ENCODE measurements at places on chromosomes 5 and 9. TPM values are rescaled to one million over a fixed set of nuclear protein-coding genes. Genes with fewer than 3 reads are reported as not detected.

- no peak for DNase-seq
These were observed 49.2 kb upstream of the SPDL1 start for GRCh38 chr5:169534311-169534880.

DNA sequence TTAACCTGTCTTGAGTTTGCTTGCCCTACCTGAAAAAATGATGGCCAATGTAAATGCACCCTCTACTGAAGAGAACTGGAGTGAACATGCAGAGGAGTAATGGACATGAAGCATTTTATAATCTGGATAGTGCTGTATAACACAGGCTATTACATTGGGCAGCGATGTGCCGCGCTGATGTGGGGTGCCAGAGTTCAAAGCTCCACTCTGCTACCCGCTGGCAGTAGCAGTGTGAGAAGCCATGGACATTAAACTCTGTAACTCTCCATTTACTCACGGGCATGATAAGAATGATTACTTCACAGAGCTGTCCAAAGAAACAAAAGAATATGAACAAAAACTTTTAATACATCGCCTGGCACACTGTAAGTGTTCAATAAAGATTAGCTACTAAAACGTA, 7.5 kb upstream of the CDH6 start:
- no peak for DNase-seq

DNA sequence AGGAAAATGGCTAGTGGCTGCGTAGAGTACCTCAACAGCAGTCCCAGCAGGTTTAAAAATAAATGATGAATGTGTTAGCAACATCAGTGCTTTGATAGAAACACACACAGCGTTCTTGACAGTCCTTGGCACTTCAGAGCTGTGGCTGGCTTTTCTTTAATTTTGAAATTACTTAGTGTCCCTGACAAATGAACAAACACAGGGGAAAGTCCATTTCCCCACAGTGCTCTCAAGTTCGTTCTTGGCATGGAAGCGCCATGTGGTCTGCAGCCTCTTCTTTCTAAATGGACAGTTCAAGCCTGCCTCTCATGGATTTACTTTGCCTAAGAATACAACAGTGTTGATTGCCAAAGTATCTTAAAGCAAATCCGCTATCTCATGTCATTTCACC, 102.2 kb downstream of the ADAMTS12 start:
- no peak for DNase-seq

DNA sequence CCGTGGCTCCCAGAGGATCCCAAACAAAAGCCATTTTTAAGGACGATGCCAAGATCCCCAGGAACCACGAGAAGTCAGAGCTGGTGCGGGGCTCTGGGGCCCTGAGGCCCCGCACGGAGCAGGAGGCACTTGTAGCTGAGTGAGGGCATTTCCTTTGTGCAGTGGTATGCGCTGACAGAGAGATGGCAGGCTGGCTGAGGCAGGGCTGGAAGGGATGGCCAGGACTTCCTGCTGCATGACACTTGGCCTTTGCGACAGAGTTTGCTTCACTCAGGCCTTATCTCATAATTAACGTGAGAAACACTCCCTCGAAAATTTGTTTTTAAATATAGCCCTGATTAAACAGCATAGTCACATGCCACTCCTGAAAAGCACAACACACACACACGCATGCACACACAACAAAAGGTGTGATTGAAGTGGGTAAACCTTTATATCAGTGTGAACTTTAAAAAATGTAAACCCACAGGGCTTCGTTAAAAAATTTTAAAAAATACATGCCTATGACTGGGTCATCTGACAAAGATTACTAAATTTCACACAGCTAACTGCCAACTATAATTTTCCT, 536.6 kb downstream of the PDE4D start:
- peak; percentile 80 for DNase-seq

- no peak for DNase-seq
These were observed 31.7 kb upstream of the GNA14 start for GRCh38 chr9:77679661-77680368.

- DNase-seq, result no peak
These were observed 146.5 kb downstream of the AOPEP start for GRCh38 chr9:94872891-94873511.

- no peak for DNase-seq
These were observed 51.2 kb downstream of the SIL1 start for GRCh38 chr5:139146809-139147482.

DNA sequence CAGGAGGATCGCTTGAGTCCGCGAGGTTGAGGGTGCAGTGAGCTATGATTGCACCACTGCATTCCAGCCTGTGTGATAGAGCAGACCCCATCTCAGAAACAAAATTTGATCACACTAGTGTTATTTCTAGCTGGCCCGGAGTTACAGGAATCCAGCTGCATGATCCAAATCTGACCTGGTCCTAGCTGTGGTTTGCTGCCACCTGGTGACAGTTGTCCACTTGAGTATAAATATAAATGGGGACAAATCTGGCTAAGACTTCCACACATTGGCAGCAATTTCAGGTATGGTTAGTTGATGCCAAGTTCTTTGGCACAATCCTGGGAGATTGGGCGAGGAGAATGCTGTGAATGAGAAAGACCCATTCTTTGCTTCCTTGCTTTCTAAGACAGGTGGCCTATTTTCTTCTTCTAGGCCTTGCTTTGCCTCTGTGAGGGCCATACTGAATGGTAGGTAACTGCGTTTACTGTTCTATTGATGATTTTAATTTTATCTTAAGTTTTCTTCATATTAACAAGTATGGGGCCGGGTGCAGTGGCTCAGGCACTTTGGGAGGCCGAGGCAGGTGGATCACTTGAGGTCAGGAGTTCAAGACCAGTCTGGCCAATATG, 35.4 kb downstream of the UBE2R2 start:
- no peak for DNase-seq

TPPP gene
- not detected for total RNA-seq

DNA sequence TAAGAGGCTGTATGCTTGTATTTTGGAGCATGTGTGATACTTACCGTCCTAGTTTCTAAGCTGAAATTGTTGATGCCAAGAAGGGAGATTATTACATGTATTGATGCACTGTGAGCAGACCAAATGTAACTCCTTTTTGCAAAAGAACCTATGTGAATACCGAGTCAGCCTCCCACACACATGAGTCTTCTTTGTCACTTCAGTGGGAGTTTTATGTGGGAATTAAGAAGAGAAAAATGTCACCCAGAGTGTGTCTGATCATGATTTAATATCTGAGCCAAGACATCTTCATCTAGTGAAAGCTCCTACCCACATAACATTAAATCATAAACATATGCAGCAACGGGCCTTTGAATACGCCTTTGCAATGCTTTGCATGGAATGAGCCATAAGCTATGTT, 380.3 kb upstream of the ACTBL2 start:
- no peak for DNase-seq

NR4A3 gene
- total RNA-seq, result 1.3 TPM

DNA sequence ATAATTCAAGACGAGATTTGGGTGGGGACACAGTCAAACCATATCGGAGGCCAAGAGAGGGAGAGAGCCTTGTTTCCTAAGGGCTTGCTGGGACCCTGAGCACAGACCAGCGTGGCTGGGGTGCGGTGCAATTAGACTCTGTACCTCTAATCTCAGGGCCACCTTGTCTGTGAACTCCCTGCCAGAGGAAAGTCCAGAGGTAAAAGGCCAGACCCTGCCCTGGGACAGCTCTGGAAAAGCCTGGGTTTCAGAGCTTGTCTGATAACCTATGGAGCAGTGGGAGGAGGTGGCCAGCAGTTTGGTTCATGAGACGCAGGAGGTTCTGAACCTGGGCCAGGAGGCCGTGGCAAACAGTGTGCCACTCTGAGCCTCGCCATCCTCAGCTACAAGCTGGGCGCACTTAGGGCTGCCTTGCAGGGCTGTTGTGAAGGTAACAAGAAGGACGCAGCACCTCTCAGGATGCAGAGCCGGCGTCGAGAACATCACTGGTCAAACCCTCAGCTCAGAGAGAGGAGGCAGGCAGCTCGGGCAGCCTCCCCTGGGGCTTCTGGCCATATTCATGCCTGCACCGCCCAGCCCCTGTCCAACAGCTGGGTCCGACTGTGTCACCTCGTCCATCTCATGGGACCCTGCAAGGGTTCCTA, 4.8 kb upstream of the DOLPP1 start:
- DNase-seq, result no peak

GRCh38 chr5:80834710-80835109, 125.5 kb upstream of the RASGRF2 start:
- DNase-seq, result no peak

CER1 gene
- total RNA-seq, result not detected

CLTB gene
- 64.0 TPM for total RNA-seq

DNA sequence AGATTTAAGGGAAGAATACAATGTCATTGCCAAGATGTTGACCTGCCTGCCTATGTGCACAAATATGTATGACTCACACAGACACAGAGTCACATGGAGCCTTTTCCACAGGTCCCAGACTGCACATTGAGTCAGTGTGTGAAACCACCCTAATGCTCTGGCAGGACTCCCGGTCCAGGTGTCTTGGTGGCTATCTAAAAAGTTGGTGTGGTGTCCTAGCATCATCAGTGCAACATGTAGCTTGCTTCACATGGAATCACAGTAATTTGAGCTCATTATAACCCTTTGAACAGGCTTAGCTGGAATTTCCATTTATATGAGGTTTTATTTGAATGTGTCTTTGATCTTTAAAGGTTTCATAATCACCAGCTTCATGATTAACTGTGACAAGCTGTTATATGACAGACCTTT, 10.7 kb downstream of the IFNA5 start:
- DNase-seq, result no peak

IRX4 gene
- not detected for total RNA-seq

KCNN2 gene
- not detected for total RNA-seq

- DNase-seq, result no peak
These were observed 18.2 kb downstream of the RIOK2 start for GRCh38 chr5:97164846-97165245.

C9orf153 gene
- total RNA-seq, result 0.43 TPM

HCN1 gene
- total RNA-seq, result not detected

SLC44A1 gene
- total RNA-seq, result 8.4 TPM

- DNase-seq, result no peak
These were observed 41.4 kb upstream of the DAB2IP start for GRCh38 chr9:121609822-121610637.

DNA sequence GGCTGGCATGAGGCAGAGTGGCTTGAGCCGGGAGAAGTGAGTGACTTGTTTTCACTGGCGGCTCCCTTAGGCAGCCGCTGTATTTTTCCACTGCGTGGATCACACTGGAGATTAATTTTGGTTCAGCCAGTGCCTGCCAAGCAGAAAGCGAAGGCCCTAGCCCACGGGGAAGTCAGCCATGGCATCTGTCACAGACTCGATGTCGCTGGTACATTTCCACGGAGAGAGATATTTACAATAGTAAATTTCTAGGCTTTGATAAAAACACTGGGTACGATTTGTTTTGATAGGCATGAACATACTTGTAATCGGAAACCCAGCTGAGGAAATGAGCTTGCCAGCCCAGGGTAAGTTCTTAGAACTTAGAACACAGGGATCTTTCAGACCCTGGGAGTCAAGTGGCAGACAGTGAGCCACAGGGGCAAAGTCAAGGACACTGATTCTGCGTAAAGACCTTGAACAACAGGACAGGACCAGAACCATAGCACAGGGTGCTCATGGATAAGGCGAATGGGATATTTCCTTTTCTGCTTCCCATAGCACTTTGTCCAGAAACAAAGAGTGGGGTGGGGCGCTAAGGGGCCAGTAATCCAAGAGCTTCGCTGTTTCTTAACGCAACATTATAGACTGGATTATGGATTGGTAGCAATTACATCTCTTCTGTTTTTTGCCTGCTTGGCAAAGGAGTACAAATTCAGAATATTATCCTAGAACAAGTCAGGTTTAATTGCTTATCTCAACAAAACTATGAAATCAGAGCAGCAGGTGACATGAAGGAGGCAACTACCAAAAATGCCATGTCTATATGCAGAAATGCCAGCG, 4.5 kb downstream of the DUSP1 start:
- DNase-seq, result no peak

F2RL2 gene
- not detected for total RNA-seq

FOXD4L4 gene
- total RNA-seq, result not detected

CFAP157 gene
- not detected for total RNA-seq

GRCh38 chr5:88952996-88953643, 70.1 kb upstream of the MEF2C start:
- no peak for DNase-seq

DNA sequence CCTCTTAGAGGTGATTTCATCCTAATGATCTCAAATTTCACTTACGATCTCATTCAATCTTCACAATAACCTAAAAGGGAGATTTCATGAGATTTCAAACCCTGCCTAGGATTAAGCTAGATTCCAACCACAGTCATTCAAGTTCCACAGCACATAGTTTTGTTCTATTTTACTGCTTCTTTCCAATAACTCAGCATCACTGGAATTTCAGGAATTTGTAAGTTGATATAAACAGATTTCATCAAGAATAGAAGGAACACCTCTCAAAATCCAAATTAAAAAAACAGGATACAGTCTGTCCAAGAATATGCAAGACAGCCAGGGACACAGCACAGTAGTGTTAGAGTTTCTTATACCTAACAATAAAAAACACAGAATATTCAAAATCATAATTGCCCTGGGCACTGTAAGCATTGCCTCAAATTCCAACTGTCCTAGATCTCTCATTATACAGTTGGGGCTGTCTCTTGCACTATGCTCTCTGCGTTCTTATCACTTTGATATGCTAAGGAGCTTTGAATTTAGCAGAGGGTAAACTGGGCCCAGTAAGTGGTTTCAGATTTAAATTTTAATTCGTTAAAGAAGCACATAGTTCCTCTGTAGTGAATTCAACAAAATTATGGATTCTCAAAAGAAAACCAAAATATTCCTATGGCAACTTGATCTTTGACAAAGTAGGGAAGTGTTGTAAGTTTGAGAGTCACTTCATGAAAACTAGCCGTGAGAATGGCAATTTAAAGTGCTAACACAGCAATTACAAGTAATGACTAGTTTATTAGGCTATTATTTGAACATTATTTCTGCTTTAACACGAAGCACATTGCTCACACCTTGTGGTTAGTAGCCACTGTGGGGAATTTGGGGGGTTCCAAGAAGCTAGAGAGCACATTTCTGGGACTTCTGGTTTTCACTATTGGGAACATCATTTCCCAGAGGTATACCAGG, 478.6 kb upstream of the C9orf72 start:
- no peak for DNase-seq

C1QTNF2 gene
- not detected for total RNA-seq

JAK2 gene
- total RNA-seq, result 35.9 TPM

DNA sequence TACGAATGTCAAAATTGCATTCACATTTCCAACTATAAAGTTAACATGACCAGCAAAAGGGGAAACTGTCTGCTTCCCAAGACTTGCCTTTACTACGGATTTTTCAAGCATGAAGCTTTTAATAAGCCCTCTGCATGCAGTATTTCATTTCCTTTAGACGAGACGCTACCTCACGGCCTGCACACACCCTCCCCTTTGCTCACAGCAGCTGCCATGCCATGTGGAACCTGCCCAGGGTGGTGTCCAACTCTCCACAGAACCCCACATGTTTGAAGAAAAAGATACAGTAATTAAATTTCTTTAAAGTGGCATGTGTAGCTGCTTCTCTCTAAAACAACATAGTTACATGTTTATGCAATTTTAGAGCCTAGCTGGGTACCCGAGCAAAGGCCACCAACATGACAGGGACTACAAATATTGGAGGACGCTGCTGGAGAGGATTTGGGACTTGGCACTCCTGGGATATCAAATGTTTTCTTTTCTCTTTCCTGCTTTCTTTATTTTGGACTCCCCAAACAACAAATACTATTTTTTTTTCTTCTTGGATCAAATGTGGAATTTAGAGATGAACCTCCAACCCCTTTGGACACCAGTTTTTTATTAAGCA, 256.9 kb upstream of the PCSK5 start:
- no peak for DNase-seq

Data from natural killer cell treated with Interleukin-12 subunit alpha and Interleukin-12 subunit beta and Interleukin-15 and Interleukin-18, amount 100 ng/mL, for 72 hours (primary cell).